Transverse colon (tissue), 4 donors: ENCODE measurements at places on chromosomes 1 and 21.

DNA sequence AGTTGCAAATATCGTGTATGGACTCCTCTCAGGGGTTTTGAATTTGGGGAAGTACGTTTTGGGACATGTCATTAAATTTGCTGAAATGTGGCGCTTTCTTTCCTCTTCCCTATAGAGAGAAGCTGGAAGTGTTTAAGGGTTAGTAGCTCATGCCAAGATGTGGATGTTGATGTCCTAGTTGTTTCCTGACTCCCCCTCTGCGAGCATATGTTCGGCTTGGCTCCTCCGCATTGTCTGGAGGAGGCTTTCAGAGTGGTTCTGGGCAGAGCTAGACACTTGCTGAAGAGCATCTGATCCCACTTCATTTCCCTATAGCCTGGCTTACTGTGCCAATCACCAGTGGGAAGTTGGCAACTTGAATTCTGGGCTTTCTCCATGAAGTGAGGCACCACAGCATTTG lies 347.4 kb upstream of the B3GALT2 start:
- no peaks in the 10 kb centered on the region for H3K4me1 ChIP-seq
- no peak overlapping the region for H3K4me3 ChIP-seq
- no peaks in the 10 kb centered on the region for H3K27me3 ChIP-seq
- DNase-seq = no peak

DNA sequence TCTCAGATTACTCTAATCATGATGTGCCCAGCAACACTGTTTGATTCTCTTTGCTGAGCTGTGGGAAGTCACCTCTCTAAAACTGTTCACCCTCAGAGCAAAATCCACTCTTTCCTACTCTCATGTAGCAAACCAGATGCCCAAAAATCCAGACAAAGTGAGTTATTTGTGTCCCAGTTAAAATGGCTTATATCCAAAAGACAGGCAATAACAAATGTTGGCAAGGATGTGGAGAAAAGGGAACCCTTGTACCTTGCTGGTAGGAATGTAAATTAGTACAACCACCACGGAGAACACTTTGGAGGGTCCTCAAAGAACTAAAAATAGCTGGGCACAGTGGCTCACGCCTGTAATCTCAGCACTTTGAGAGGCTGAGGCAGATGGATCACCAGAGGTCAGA lies 384.0 kb downstream of the HHIPL2 start:
- H3K36me3 ChIP-seq = no peaks in the 10 kb centered on the region
- H3K27me3 ChIP-seq = no peaks in the 10 kb centered on the region
- no peak for DNase-seq
- no peak overlapping the region for H3K4me3 ChIP-seq
- no peak overlapping the region for H3K27ac ChIP-seq

DNA sequence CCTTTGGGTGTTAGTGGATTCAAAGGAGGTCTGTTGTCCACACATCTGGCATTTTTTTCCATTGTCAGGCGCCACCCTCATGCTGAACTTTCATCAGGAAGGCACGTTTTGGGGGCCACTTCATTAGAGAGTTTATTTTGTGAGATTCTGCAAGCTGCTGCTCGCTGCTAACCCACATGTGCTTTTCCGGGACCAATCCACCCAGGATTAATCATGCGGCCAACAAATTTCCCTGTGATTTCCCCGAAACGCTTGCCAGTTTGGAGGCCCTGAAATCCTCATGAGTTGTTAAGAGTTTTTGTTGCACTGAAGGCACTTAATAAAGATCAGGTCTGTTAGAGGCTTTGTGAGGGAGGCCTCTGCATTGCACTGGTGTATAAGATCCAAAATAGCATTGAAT lies 2.4 kb downstream of the PDPN start:
- H3K27ac ChIP-seq = peak overlapping the region; percentile 70
- no peak for DNase-seq
- H3K4me3 ChIP-seq = no peak overlapping the region

DNA sequence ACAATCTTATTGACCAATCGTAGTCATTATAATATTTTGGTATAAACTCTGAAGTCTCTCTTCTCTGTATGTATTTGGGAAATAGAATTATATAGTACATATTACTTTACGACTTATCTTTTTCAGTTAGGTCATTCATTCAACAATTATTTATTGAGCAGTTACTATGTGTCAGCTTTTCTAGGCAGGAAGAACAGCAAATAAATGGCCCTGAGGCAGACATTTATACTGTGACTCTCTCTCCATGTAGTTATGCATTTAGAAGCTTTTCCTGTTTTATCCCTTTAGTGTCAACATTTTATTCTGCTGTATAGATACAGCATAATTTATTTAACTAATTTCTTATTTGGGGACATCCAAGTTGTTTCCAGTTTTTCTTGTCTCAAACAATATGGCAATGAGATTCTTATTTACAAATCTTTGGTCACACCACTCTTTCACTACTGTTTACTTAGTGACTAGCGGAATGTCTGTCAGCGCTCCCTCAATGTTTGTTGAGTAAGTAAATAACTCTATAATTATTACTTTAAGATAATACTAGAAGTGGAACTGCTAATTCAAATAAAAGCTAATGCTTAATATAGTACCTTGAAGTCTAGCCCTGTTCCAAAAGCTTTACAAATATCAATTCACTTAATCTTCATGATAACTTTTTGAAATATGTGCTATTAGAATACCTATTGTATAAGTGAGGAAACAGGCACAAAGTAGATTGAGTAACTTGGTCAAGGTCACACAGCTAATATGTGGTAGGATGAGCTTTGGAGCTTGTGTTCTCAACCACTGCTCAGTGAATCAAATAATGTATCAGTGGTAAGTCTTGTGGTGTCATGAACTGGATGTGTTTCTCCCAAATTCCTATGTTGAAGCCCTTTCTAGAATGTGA lies 465.6 kb downstream of the SIPA1L2 start:
- no peak overlapping the region for H3K4me3 ChIP-seq
- no peak for DNase-seq
- no peak overlapping the region for H3K27ac ChIP-seq
- no peaks in the 10 kb centered on the region for H3K4me1 ChIP-seq
- H3K27me3 ChIP-seq = no peaks in the 10 kb centered on the region

DNA sequence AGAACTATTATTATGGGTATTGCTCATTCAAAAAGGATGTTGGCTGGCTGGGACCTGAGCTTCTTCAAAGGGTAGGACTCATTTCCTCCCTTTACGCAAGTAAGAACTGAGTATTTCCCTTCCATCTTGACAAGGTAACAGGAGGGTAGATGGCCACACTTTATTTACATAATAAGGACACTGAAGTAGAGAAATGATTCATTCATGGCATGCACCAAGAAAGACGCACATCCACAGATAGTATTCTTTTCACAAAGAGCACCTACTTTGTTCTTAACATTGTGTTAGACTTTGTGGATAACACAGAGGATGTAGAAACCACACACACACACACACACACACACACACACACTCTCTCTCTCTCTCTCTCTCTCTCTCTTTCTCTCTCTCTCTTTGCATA lies 82.9 kb downstream of the FAM78B start:
- H3K27ac ChIP-seq = no peak overlapping the region
- H3K27me3 ChIP-seq = no peaks in the 10 kb centered on the region
- H3K4me1 ChIP-seq = no peaks in the 10 kb centered on the region
- H3K4me3 ChIP-seq = no peak overlapping the region

DNA sequence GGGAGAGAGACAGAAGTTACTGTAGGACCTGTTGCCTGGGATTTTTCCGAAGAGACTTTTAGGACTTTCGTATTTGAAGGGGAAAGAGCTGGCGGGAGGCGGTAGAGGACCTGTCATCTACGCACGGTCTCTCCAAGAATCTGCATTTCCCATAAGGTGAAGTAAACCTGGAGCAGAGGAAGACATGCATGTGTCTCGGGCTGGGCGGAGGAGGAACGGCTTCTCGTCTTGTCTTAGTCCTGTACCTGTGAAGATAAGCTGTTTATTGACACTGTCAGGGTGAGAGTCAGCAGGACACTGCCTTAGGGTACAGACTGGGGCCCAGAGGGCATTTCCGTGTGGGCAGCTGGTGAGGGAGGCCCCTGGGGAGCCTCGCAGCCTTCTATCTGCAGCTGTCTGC lies 123.4 kb upstream of the COL6A1 start:
- no peak overlapping the region for H3K4me3 ChIP-seq
- no peak for DNase-seq
- H3K27ac ChIP-seq = no peak overlapping the region
- no peaks in the 10 kb centered on the region for H3K4me1 ChIP-seq
- H3K27me3 ChIP-seq = no peaks in the 10 kb centered on the region

GRCh38 chr1:204984499-204984898 lies 58.5 kb upstream of the CNTN2 start:
- H3K4me1 ChIP-seq = no peaks in the 10 kb centered on the region
- no peak overlapping the region for H3K4me3 ChIP-seq
- H3K27me3 ChIP-seq = no peaks in the 10 kb centered on the region
- H3K27ac ChIP-seq = no peak overlapping the region
- H3K36me3 ChIP-seq = no peaks in the 10 kb centered on the region

GRCh38 chr1:48051466-48052126 lies 54.4 kb upstream of the TRABD2B start:
- H3K27me3 ChIP-seq = no peaks in the 10 kb centered on the region
- H3K4me1 ChIP-seq = no peaks in the 10 kb centered on the region
- no peak for DNase-seq
- no peak overlapping the region for H3K4me3 ChIP-seq

- H3K36me3 ChIP-seq = no peaks in the 10 kb centered on the region
- H3K4me3 ChIP-seq = no peak overlapping the region
- no peak for DNase-seq
- H3K4me1 ChIP-seq = peaks cover 49% of the 10 kb centered on the region
Observed at GRCh38 chr1:68143633-68144032, 88.7 kb downstream of the WLS start.

DNA sequence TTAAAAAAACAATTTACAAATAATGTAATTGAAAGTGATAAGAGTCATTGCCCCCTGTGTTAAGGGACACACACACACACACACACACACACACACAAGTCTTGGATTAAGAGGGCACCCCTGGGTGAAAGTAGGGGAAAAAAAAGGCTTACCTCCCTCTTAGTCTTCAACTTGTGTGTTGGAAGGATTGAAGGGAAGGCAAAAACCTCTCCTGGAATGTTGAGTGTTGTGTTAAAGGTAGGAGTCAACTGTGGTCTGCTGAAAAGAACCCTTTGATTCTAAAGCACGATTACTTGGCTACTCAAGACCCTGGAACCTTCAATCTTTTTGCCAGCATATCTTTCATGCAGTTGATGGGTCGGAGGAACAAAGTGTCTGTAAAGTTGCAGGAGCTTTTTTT lies 6.4 kb downstream of the PBX1 start:
- H3K27me3 ChIP-seq = no peaks in the 10 kb centered on the region
- peak overlapping the region; percentile 87 for H3K27ac ChIP-seq
- H3K36me3 ChIP-seq = no peaks in the 10 kb centered on the region
- DNase-seq = no peak
- no peak overlapping the region for H3K4me3 ChIP-seq
- H3K4me1 ChIP-seq = no peaks in the 10 kb centered on the region

- no peaks in the 10 kb centered on the region for H3K36me3 ChIP-seq
- no peak for DNase-seq
- H3K4me1 ChIP-seq = no peaks in the 10 kb centered on the region
- no peak overlapping the region for H3K27ac ChIP-seq
Observed at GRCh38 chr1:186033847-186034271, 299.7 kb downstream of the HMCN1 start.

- H3K27ac ChIP-seq = no peak overlapping the region
- no peak overlapping the region for H3K4me3 ChIP-seq
- no peak for DNase-seq
- H3K27me3 ChIP-seq = no peaks in the 10 kb centered on the region
Observed at GRCh38 chr1:154207262-154207661, 1.1 kb upstream of the CFAP141 start.

GRCh38 chr1:150309758-150310508 lies 11.4 kb upstream of the PRPF3 start:
- no peak for DNase-seq
- H3K27me3 ChIP-seq = no peaks in the 10 kb centered on the region
- no peaks in the 10 kb centered on the region for H3K36me3 ChIP-seq
- H3K27ac ChIP-seq = no peak overlapping the region
- no peak overlapping the region for H3K4me3 ChIP-seq

GRCh38 chr1:34050709-34051485 lies 114.1 kb downstream of the CSMD2 start:
- no peak overlapping the region for H3K4me3 ChIP-seq
- no peaks in the 10 kb centered on the region for H3K27me3 ChIP-seq
- no peak overlapping the region for H3K27ac ChIP-seq
- DNase-seq = no peak
